ENCODE measurements at places on chromosomes 3 and 15. TPM values are rescaled to one million over a fixed set of nuclear protein-coding genes. Genes with fewer than 3 reads are reported as not detected.
A peak's percentile ranks its signal among the peaks of the same experiment; 100 is the strongest.

PLA1A gene
- 0.86 TPM for total RNA-seq

DNA sequence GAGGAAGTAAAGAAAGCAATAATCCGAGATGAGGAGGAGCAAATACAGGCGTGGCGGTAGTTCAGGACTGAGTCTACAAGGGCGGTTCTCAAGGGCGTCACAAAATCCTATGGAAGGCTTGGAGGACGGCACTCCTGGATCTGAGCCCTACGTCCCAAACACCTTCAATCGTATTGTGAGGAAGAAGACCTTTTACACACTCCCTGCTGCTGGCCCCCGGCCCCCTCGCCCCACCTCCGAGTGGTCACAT lies 747 bp downstream of the PLD1 start:
- peak overlapping the region; percentile 92 for H3K27ac ChIP-seq
- H3K36me3 ChIP-seq: no peaks in the 10 kb centered on the region
- no peaks in the 10 kb centered on the region for H3K27me3 ChIP-seq
- H3K4me3 ChIP-seq: peak overlapping the region; percentile 76
- peaks cover 72% of the 10 kb centered on the region for H3K4me1 ChIP-seq
- no peak for DNase-seq

CLDN16 gene
- total RNA-seq: not detected

COL8A1 gene
- total RNA-seq: 3,403 TPM

ITIH4 gene
- 7.2 TPM for total RNA-seq

DNA sequence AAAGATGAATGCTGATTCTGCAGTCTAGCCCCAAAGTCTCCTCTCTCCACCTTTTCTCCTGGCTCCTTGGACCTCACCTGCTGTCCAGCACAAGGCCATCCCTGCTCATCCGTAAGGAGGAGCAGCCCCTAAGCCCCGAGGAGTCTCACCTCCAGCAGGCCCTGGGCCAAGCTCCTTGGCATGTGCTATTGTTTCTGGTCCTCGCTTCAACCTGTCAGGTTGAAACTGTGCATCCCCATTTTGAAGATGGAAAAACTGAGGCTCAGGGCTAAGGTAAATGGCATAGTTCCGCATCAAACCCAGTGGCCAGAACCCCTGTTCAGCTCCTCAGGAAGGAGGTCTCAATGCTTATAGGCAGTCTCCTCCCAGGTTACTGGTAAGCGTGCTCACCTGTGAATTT lies 26.1 kb downstream of the CHDH start:
- no peaks in the 10 kb centered on the region for H3K4me1 ChIP-seq
- no peak for DNase-seq
- no peak overlapping the region for H3K4me3 ChIP-seq
- H3K36me3 ChIP-seq: no peaks in the 10 kb centered on the region

DNA sequence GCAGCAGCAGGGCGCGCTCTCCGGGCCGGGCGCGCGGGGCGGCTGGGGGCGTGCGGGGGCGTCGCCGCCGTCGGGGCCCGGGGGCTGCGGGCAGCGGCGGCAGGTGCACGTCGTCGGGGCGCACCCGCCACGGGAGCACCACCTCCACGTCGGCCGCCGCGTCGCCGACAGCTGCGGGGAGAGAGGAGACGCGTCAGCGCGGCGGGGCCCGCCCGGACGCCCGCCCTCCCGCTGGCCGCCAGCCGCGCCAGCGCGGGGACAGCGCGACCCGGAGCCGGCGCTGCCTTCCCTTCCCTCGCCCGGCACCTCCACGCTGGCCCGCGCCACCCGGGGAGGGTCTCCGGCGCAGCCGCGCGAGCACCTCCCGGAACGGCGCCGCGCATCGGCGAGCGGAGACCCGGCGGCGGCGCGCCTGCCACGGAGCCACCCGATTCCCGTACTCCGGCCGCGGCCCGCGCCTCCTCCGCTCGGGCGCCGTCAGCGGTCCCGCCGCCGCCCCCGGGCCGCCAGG lies 481 bp downstream of the ADAMTS17 start:
- peaks cover 42% of the 10 kb centered on the region for H3K27me3 ChIP-seq
- H3K36me3 ChIP-seq: no peaks in the 10 kb centered on the region
- no peak overlapping the region for H3K4me3 ChIP-seq
- no peak overlapping the region for H3K27ac ChIP-seq
- H3K4me1 ChIP-seq: peaks cover 2% of the 10 kb centered on the region
- DNase-seq: no peak

GRCh38 chr15:27767918-27768640 lies 331.0 kb downstream of the OCA2 start:
- no peaks in the 10 kb centered on the region for H3K27me3 ChIP-seq
- DNase-seq: peak; percentile 38
- no peak overlapping the region for H3K4me3 ChIP-seq
- H3K4me1 ChIP-seq: no peaks in the 10 kb centered on the region
- no peak overlapping the region for H3K27ac ChIP-seq

RASL12 gene
- 0.73 TPM for total RNA-seq

GRCh38 chr3:15055019-15055557 lies 10.0 kb downstream of the MRPS25 start:
- H3K4me1 ChIP-seq: peaks cover 2% of the 10 kb centered on the region
- H3K4me3 ChIP-seq: no peak overlapping the region
- no peaks in the 10 kb centered on the region for H3K27me3 ChIP-seq
- H3K36me3 ChIP-seq: peaks cover 19% of the 10 kb centered on the region
- no peak for DNase-seq

CLN6 gene
- 20.5 TPM for total RNA-seq

DNA sequence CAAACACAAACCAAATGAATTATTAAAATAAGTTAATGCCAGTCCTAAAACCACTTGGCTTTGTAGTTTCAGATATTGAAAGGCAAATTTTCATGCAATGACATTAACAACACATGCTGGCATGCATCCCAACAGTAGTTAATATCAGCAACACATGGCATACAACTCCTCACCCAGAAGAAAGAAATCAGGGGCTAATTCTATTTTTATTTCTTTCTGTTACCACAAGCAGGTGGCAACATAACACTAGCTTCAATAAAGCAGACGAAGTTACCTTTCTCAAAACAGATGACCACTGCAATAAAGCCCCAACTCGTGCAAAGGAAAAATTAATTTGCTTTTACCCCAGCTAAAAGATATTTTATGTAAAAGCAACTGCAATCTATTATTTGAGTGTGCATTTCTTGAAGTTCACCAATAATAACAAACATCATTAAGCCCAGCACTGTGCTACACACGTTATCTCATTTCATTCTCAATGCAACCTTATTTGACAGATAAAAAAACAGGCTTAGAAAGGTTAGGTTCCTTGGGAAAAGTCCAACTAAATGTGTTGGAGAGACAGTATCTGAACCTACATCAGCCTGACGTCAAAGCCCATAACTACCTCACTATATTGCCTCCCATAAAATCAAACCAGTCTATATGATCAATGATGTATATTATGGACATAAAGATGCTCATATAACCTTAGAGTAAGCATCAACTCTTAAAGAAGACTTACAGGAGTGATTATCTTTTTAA lies 2.8 kb downstream of the TOP2B start:
- no peak for DNase-seq
- H3K27ac ChIP-seq: no peak overlapping the region
- H3K36me3 ChIP-seq: peaks cover 4% of the 10 kb centered on the region

LRRC31 gene
- not detected for total RNA-seq

- peaks cover 81% of the 10 kb centered on the region for H3K4me1 ChIP-seq
- peak overlapping the region; percentile 82 for H3K4me3 ChIP-seq
- H3K27ac ChIP-seq: peak overlapping the region; percentile 88
- DNase-seq: no peak
Observed at GRCh38 chr15:57221134-57221533, 155.2 kb upstream of the CGNL1 start.

- H3K27ac ChIP-seq: no peak overlapping the region
- no peaks in the 10 kb centered on the region for H3K36me3 ChIP-seq
- no peaks in the 10 kb centered on the region for H3K4me1 ChIP-seq
- DNase-seq: no peak
- H3K4me3 ChIP-seq: no peak overlapping the region
Observed at GRCh38 chr15:68023307-68024101, 30.6 kb upstream of the PIAS1 start.

- H3K4me3 ChIP-seq: no peak overlapping the region
- no peaks in the 10 kb centered on the region for H3K36me3 ChIP-seq
- H3K4me1 ChIP-seq: peaks cover 2% of the 10 kb centered on the region
- no peaks in the 10 kb centered on the region for H3K27me3 ChIP-seq
Observed at GRCh38 chr3:59607656-59608055, 557.8 kb upstream of the CFAP20DC start.

DNA sequence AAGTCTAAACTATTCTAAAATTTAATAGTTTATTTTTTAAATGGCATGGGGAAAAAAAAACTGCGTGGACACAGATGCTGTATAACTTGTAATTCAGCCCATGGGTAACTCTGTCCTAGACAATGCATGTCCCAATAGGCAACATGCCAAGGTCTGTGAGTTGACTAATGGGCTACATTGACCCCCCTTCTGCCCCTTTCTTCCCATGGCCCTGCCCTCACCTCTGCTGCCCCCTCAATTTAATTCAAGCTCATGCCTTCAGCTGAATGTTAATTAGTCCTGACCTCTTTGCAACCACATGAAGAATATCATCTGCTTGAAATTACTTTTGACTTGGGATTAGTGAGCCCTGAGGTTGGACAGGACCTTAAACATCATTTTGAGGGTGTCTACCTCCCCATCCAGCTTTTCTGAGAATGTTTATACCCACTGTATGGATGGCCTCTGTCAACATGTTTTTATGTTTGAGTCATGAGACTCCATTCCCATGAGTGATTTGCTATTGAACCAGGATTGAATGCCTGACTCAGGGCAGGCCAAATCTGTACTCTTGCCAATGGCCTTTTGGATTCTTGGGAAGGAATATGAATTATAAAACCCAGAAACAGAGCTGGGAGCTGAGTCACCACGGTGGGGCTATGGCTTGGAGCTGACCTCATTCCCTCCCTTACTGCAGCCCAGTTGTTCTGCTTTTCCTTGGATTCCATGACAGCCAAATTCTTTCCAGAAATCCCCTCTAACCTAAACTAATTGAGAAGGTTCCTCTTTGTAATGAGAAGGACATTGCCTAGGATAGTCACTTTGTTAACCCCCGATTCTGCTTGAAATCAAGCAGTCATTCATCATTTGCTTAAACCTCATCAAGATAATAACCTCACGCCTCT lies 33.5 kb upstream of the PDE8A start:
- H3K27me3 ChIP-seq: no peaks in the 10 kb centered on the region
- no peak overlapping the region for H3K27ac ChIP-seq
- no peak for DNase-seq

DNA sequence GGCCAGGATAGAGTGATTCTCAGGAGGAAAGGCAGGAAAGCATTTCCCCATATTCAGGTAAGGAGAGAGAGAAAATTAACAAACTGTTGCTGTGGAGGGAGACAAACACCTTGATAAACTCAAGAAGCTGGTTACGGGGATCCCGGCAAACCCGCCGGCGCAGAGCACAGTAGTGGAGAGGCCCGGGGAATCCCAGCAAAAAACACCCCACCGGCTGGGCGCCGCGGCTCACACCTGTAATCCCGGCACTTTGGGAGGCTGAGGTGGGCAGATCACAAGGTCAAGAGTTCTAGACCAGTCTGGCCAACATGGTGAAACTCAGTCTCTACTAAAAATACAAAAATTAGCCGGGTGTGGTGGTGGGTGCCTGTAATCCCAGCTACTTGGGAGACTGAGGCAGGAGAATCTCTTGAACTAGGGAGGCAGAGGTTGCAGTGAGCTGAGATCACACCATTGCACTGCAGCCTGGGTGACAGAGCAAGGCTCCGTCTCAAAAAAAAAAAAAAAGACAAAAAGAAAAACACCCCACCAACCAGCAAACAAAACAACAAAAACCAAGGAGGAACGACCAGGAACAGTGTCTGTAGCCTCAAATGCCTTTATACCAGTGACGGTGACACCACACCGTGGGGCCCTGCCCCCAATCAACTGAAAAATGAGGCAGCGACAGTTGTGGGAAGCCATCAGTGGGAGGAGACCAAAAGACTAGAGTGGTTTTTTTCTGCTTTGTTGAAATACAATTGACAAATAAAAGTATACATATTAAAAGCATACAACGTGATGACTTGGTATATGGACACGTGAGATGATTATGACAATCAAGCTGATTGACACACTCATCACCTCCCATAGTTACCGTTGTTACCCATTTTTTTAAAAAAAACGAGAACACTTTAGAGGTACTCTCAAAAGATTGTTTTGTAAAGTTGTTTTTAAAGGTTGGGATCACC lies 40.2 kb upstream of the IDH2 start:
- no peaks in the 10 kb centered on the region for H3K36me3 ChIP-seq
- no peak for DNase-seq
- H3K27me3 ChIP-seq: no peaks in the 10 kb centered on the region
- no peak overlapping the region for H3K27ac ChIP-seq
- no peak overlapping the region for H3K4me3 ChIP-seq
- H3K4me1 ChIP-seq: peaks cover 3% of the 10 kb centered on the region

DNA sequence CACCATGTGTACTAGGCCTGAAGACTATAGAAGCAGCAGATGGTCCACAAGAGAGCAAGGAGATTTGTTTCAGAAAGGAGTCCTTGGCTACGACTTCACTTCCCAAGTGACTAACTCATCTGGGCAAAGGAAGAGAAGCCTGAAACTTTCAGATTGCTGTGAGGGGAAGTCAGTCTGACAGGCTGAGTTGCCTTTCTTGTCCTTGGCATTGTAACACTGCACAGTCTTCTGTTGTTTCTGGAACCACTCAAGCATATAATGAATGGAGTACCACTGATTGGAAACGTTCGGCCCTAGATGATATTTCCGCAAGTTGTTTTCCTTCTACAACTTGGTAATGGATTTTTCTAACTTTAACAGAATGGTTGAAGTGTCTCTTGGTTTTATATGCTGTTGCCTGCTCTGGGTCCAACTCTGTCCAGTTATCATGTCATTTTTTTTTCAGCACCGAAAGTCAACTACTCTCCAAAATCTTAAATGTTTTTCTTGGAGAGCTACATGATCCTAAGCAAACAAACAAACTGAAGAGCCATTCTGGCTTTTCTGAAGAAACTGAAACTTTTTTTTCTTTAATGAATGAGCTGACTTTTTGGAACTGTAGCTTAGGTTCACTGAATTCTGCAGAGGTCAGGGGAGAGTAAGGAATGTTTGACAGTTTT lies 685.7 kb downstream of the MECOM start:
- no peak for DNase-seq
- H3K36me3 ChIP-seq: no peaks in the 10 kb centered on the region
- H3K27ac ChIP-seq: no peak overlapping the region
- H3K4me3 ChIP-seq: no peak overlapping the region
- peaks cover 6% of the 10 kb centered on the region for H3K27me3 ChIP-seq

GRCh38 chr3:67884345-67884744 lies 229.9 kb upstream of the SUCLG2 start:
- no peak overlapping the region for H3K27ac ChIP-seq
- H3K27me3 ChIP-seq: peaks cover 5% of the 10 kb centered on the region
- H3K36me3 ChIP-seq: no peaks in the 10 kb centered on the region
- H3K4me3 ChIP-seq: no peak overlapping the region

DNA sequence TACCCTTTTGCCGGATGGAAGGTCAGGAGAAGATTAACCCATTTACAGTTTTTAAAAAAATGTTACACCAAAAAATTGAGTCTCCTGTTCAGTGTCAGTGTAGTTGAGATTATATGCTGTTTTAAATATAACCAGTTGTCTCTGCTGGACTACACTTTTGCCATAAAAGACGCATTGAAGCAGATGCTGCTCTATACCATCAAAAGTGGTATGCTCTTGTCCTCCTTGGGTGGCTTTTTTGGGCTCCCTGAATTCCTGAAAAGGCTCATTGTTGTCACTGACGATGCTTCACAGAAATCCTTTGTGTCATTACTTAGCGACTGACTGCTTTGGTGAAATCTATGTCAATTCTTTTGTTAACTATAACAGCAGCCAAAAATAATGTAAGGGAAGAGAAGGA lies 133.9 kb upstream of the SKOR1 start:
- DNase-seq: no peak
- no peak overlapping the region for H3K4me3 ChIP-seq
- H3K36me3 ChIP-seq: peaks cover 10% of the 10 kb centered on the region
- no peak overlapping the region for H3K27ac ChIP-seq

- DNase-seq: no peak
- H3K4me3 ChIP-seq: no peak overlapping the region
- no peaks in the 10 kb centered on the region for H3K27me3 ChIP-seq
- H3K4me1 ChIP-seq: peaks cover 9% of the 10 kb centered on the region
- H3K27ac ChIP-seq: no peak overlapping the region
- no peaks in the 10 kb centered on the region for H3K36me3 ChIP-seq
Observed at GRCh38 chr3:146682171-146682570, 77.0 kb upstream of the PLSCR5 start.

All from osteocyte (in vitro differentiated cells).